PC-9 (cell line): ENCODE measurements at places on chromosomes 16 and 17. TPM values are rescaled to one million over a fixed set of nuclear protein-coding genes. Genes with fewer than 3 reads are reported as not detected.
A peak's percentile ranks its signal among the peaks of the same experiment; 100 is the strongest.

DNA sequence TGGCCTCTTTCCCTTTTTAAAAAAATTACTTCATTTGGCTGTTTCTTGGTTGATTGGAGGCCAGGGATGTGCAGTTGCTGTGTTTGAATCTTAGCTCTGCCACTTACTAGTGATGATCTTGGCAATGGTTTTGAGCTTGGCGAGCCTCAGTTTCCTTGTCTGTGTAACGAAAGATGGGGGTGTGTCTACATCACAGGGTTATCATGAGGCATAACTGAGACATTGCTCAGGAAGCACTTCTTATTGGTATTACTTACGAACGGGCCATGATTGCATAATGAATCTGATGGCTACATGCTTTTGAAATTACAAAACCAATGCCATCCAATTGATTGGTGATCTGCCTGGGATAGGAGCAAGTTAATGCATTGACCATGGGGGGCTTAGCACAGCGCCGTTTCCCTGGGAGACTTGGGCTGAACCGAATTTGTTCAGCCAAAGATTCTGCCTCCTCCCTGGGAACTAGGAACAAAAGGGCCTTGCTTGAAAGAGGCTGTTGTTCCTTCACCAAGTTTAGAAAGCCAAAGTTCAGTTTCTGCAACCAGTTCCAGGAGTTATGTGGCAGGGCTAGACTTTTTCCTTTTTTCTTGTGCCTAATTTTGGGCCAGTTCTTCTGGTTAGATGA lies 21.9 kb downstream of the CMIP start:
- DNase-seq, result no peak

OSGIN1 gene
- total RNA-seq, result 41.3 and 44.8 TPM in 2 replicates

DNA sequence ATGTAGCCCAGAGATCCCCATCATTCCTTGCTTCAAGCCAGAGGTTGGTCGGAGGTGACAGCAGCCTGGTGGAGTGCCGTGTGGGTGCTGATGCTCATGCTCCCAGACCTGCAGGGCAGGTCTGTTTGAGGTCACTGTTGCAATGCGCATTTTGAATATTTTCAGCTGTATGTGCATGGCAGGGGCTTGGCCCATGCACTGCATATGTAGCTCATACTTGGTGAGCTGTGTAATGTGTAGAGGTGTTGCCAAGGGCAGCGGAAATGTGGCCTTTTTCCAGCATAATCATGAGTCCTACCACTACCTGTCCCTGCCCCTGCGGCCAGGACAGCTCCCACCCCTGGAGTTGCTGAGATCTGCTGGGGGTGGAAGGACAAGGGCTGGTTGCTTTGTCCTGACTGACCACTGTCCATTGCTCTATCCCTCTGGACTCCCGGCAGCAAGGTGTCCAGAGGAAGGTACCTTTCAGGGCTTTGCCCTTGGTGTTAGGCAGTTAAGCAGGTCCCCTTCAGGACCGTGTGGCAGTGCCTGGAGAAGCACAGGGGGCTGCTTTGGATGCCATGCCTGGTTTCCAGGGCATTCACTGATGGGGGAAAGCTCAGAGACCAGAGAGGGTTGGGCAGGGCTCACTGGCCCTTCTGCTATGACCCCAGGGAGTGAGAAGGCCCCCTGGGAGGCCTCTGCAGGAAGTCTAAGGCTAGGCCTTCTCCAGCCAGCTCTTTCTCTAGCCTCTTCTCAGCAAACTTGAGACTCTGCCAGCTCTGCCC lies 215.2 kb downstream of the NTN1 start:
- no peak for DNase-seq

DNA sequence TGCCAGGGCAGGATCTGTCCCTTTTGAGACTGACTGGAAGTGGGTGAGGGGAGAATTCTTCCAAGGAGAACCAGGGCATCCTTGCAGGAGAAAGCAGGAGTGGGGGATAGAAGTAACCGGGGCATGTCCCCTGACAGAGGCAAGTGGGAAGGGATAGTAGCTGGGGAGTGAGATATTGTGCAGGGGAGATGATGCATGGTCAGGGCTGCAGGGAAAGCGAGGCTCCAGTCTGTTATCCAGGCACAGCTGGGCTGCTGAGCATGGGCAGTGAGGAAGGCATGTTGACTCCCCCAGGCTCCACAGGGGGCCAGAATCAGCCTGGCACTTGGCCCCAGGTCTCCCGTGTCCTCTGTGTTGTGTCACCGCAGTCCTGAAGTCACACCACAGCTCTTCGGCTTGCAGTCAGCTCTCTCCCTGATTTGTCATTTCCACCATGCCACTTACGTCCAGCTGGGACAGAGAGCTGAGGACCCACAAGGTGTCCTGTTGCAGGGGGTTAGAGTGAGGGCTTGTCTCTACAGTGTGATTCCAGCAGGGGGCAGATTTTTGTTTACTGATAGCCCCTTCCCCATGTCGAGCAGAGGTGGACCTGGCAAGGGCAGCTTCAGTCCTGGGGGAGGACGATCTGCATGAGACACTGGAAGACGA lies 40.9 kb downstream of the B9D1 start:
- DNase-seq, result no peak

GRCh38 chr16:19601083-19601976 lies 45.8 kb downstream of the VPS35L start:
- DNase-seq, result peak; percentile 53

DNA sequence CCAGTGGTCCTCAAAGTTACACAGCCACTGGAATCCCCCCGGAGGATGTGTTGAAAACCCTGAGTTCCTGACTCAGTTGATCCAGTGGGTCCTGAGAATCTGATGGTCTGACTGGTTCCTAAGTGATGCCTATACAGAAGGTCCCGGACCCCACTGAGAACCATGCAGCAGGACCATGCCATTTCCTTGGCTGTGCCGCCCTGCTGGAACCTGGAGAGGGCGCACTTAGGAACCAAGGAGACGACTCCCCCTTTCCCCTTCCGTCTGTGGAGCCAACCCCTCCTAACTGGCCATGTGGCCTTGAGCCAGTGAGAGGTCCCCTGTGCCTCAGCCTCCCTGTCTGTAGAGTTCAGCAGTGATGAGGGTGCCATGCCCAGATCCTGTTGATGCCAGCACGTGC lies 22.0 kb downstream of the C16orf74 start:
- DNase-seq, result no peak

LPCAT2 gene
- total RNA-seq, result 87.7 and 92.6 TPM in 2 replicates

CALB2 gene
- total RNA-seq, result 107 and 135 TPM in 2 replicates

- DNase-seq, result peak; percentile 76
Observed at GRCh38 chr16:21159281-21159951, 942 bp downstream of the LDAF1 start.

DNA sequence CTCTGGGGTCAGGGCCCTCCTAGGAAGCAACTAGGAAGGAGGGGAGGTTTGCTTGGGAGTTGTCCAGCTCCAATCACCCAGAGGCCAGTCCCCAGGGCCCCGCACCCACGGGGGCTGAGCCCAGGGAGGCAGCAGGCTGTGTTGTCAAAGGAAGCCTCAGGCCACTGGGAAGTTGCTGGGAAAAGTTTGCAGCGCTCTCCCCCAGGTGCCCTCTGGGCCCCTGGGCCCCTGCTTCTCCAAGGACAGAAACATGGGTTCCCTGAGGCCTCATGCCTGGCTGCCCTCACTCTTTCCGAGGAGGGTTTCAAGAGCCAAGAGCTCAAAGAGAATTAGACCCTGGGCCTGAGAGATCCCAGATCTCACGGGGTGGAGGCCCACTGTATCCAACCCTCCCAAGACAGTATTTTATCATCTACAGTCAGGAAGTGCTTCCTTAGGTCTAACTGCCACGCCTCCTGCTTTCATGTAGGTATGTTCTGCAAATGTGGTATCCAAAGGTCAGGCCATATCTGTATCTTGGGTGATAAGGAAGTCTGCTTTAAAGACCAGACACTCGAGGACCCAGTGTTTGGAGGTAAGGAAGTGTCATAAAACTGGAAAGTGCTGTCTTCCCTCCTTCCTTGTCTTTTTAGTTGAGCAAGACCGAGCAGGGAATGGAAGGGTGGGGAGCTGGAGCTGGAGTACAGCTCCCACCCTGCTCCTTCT lies 44.2 kb upstream of the ZNF423 start:
- DNase-seq, result no peak
